ENCODE measurements at places on chromosomes 12 and 14. TPM values are rescaled to one million over a fixed set of nuclear protein-coding genes. Genes with fewer than 3 reads are reported as not detected.

DNA sequence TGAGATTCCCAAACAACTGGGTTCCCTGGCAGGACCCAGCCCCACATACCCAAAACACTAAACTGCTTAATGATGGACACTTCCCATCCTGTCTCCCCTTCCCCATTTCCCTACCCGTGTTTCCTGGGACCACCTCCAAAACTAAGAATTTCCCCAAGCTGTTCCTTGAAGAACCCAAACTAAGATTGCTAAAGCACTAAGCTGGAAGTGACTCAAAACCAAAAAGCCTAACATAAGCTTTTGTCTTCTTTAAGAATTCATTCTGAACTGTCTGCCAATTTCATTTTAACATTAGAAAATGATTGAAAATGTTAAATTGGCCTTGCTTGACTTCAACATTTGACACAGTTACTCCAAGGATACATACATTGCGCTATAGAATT is 29.5 kb upstream of the STAB2 start:
- no peak for DNase-seq

DNA sequence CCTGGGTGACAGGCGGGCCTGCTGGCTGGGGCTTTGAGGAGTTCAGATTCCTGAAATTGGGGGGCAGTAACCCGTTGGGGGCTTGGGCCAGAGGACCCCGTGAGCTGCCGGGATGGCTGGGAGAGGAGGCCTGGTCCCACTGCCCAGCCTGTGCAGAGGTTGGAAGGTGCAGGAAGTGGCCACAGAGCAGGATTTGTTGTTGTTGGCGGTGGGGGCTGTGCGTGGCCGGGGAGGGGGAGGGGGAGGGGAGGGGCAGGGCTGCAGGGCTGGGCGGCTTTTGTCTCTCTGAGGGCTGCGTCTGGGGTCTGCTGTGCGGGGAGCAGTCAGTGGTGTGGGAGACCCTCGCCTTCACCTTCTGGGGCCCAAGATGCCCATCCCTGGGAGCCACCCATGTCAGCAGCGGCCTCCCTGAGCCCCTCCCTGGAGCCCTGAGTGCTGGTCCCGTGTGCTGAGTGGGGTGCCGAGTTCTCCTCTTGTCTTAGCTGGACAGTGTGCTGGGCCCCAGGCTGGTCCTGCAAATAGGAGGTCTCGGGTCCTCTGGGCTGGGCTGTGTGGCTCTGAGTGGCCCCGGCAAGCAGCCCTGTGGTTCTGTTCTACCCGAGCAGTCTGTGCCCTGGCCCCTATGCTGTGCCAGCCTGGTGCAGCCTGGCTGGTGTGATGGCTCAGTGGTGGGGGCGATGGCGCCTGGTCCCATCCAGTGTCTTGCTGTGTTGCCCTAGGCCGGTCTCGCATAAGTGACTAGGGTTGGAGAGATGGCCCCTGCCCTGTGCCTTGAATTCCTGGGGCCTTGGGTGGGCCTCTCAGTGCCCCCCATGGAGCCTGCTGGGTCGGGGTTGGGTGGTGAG is 10.3 kb downstream of the KIF26A start:
- no peak for DNase-seq

DNA sequence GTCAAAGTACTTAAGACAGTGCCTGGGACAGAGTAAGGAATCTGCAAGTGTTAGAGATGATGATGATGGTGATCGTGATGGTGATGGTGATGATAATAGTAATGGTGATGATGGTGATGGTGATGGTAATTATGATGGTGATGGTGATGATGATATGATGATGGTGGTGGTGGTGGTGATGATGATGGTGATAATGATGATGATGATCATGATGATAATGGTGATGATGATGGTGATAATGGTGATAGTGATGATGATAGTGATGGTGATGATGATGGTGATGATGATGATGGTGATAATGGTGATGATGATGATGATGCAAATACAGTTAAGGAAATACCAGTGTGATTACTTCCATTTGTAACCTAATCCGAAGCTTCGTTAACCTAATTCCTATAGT is 5.2 kb upstream of the TMEM132C start:
- no peak for DNase-seq

DNA sequence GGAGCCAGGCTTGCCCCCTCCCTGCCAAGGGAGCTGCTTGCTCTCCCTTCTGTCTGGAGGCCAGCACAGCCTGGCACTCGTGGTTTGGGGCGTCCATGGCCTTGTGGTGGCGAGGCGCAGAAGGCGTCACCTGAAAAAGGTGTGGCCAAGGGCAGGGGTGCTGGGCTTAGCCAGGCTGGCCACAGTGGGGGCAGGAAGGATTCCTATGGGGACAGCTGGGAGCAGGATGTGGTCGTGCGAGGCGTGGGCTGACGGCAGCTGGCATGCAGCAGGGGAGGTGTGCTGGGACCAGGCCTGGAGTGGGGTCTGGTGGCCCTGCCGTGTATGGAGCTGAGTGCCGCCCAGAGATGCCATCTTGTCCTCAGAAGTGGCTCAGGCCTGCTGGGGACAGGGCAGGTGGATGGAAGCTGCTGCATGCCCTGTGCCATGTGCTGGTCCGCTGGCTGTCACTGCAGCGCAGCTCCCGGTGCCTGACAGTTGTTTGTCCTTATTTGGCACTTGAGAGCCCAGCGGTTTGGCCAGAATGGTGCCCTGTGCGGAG is 30.0 kb downstream of the SH2B3 start:
- DNase-seq: no peak

DNA sequence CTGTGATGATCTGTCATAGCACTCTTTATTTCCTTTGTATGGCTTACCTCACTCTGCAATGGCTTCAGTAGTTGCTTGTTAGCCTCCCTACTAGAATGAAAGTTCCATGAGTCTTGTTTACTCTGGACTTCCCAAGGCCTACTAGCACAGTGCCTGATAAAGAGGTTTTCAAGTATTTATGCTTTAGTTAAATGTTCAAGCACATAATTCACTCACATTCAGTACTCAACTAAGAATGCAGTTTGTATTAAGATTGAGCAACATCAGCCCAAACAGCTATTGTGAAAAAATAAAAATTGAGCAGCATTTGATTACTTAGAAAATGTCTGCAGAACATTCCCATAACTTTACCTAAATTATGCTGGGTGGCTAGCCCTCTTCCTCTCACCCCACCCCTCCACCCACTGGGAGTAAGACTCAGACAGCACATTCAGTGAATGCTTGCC is 158.9 kb upstream of the AMIGO2 start:
- DNase-seq: no peak

GRCh38 chr14:28467611-28468010 is 299.0 kb upstream of the FOXG1 start:
- no peak for DNase-seq

DNA sequence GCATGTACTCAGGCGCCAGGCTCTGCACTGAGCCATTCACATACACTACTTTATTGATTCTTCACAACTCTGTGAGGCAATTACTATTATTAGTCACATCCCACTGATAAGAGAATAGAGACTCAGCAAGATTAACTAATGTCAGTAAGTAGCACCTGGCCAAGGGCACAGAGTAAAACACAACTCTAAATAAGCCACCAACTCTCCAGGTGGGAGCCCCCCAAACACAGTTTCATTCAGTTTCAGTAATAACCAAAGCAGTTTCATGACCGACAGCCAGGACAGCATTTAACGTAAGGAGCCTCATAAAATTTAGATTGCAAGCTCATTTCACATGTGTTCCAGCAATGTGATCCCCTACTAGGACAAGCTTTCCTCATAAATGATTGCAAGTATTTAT is 323.1 kb upstream of the CCDC196 start:
- DNase-seq: no peak

- DNase-seq: no peak
Observed at GRCh38 chr12:1436015-1436414, 158.4 kb downstream of the FBXL14 start.

DNA sequence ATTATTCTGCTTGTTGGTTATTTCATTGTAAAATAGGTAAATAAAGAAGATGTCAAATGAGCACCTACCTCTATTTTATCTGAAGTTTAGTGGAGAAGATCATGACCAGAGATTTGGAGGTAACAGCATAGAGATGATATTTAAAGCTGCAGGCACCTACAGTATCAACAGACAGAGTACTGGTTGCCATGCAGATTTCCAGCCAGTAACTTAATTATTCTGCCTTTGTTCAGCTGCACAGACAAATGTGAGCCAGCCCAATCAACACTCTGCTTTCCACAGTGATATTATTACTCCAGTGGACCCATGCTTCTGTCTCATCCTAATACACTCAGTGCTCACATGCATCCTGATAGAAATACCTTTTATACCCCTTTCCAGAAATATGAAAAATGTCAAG is 348.5 kb upstream of the RGS6 start:
- DNase-seq: no peak

GRCh38 chr12:118537481-118537917 is 161.1 kb downstream of the SUDS3 start:
- DNase-seq: no peak

- no peak for DNase-seq
Observed at GRCh38 chr14:31677630-31678029, 116.4 kb downstream of the NUBPL start.

DNA sequence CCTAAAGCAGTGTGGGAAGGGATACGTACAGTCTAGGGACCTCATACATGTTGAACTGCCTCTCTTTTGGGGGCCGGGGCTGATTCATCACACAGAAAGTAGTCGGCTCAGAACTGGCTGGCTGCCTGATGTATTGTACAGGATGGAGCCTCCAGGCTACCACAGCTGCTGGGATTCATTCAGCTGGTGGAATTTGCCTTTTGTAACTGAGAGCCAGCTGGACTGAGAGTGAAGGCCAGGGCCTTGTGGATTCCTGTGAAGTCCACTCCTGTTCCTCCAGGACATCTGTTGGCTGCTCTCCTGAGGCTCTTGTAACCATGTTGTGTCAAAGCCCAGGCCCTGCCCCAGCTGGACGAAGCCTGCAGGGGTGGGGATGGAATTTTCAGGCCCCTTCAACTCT is 116.3 kb upstream of the PRICKLE1 start:
- DNase-seq: no peak

- no peak for DNase-seq
Observed at GRCh38 chr14:26394150-26394810, 203.6 kb downstream of the NOVA1 start.

DNA sequence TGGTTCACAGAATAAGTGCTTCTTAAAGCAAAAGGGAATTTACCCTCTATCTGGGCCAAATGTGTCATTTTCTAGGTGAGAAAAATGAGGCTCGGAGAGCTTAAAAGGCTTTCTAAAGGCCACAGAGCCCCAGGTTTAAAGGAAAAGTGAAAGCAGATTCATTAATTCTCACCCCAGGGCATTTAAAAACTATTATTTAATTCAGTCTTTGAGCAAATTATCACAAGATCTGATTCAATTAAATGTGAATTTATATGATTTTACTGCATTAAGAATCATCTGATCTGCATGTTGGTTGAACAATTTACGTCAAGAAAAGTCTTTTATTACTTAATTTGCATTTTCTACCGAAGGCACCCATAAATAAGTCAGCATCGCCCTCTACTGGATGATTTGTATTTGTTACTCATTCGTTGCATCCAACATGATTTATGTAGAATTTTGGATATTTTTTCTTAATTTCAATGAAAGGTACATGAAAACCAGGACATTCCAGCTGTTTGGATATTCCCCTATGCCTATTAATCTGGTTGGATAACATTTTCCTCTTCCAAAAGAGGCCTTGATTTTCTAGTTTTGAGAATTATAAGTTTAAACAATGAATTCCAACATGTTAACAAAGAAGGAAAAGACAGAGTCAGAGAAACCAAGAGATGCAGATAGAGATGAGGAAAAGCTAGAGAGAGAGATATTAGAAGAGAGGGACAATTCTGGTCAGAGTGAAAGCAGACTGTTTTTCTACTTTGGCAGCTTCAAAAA is 19.1 kb upstream of the DHRS7 start:
- DNase-seq: no peak

DNA sequence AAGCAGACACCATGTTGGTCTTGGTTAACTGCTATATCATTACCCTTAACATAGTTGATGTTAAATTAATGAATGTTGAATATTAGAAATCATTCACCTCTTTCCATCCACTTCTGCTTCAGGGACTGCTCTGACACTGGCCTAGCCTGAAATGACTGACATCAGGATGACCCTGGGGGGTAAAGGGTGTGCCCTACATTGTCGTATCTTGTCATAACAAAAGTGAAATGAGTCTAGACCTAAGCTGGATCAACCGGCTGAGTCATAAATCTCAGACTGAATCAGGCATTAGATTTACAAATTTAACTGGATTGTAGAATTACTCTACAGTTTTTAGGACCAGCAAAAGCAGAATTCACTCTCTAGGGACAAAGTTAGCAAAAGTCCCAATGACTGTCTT is 35.3 kb downstream of the KICS2 start:
- DNase-seq: no peak

- peak; percentile 87 for DNase-seq
Observed at GRCh38 chr12:117261247-117261646, 71.0 kb upstream of the FBXO21 start.

DNA sequence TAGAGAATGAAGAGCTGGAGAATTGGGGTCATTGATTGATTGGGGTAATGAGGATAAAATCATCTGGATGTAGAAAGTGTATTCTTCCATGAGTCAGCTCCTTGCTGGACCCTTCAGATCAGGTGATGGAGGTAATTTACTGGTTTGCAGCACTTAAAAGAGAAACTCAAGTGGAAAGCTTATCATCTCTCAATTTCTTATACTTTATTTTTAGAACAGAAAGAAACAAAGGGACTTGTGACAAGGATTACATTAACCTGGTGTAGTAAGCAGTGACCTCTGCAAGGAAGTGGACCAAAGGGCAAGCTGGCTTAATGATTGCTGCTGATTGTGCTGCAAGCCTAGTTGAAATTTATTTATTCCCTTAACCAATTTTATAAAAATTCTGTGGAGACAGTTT is 405.0 kb downstream of the TRHDE start:
- DNase-seq: no peak

Gene KLHDC1
- polyA plus RNA-seq: 0.54 TPM

Gene AGAP2
- 0.13 TPM for polyA plus RNA-seq

Gene FAM222A
- polyA plus RNA-seq: 0.05 TPM

Gene TESPA1
- polyA plus RNA-seq: not detected

Gene SDR9C7
- 2.4 TPM for polyA plus RNA-seq

Gene GLIPR1L2
- 0.29 TPM for polyA plus RNA-seq

Gene NCKAP5L
- polyA plus RNA-seq: 5.8 TPM

Gene RBP5
- polyA plus RNA-seq: not detected

Gene DHH
- not detected for polyA plus RNA-seq

Gene CLEC4C
- polyA plus RNA-seq: not detected

All from keratinocyte (primary cell).